ENCODE measurements at places on chromosomes 4 and X. TPM values are rescaled to one million over a fixed set of nuclear protein-coding genes. Genes with fewer than 3 reads are reported as not detected.

GRCh38 chr4:185504098-185505047 is 30.9 kb downstream of the PDLIM3 start:
- no peaks in the 10 kb centered on the region for H3K27me3 ChIP-seq
- no peaks in the 10 kb centered on the region for H3K36me3 ChIP-seq
- no peaks in the 10 kb centered on the region for H3K4me1 ChIP-seq
- H3K4me3 ChIP-seq: no peak overlapping the region
- no peak overlapping the region for H3K27ac ChIP-seq

- H3K27me3 ChIP-seq: no peaks in the 10 kb centered on the region
- H3K4me1 ChIP-seq: no peaks in the 10 kb centered on the region
- no peak overlapping the region for H3K27ac ChIP-seq
- no peak overlapping the region for H3K4me3 ChIP-seq
These were observed 31.4 kb upstream of the PJA1 start for GRCh38 chrX:69196666-69197065.

GRCh38 chr4:185265942-185266341 is 56.5 kb downstream of the SNX25 start:
- H3K4me1 ChIP-seq: peaks cover 25% of the 10 kb centered on the region
- peak overlapping the region; percentile 21 for H3K4me3 ChIP-seq
- H3K27ac ChIP-seq: peak overlapping the region; percentile 8
- no peaks in the 10 kb centered on the region for H3K36me3 ChIP-seq
- H3K27me3 ChIP-seq: no peaks in the 10 kb centered on the region
- peak; percentile 72 for DNase-seq

- no peak overlapping the region for H3K27ac ChIP-seq
- no peak for DNase-seq
- no peak overlapping the region for H3K4me3 ChIP-seq
- peaks cover 34% of the 10 kb centered on the region for H3K36me3 ChIP-seq
- H3K4me1 ChIP-seq: no peaks in the 10 kb centered on the region
These were observed 45.6 kb downstream of the TMEM154 start for GRCh38 chr4:152634110-152634760.

GRCh38 chrX:115535421-115535820 is 25.6 kb upstream of the PLS3 start:
- no peaks in the 10 kb centered on the region for H3K4me1 ChIP-seq
- no peaks in the 10 kb centered on the region for H3K36me3 ChIP-seq
- no peaks in the 10 kb centered on the region for H3K27me3 ChIP-seq
- no peak overlapping the region for H3K4me3 ChIP-seq
- H3K27ac ChIP-seq: no peak overlapping the region
- no peak for DNase-seq

- peaks cover 8% of the 10 kb centered on the region for H3K36me3 ChIP-seq
- no peak for DNase-seq
- peaks cover 30% of the 10 kb centered on the region for H3K4me1 ChIP-seq
- H3K4me3 ChIP-seq: peak overlapping the region; percentile 38
- H3K27me3 ChIP-seq: no peaks in the 10 kb centered on the region
- no peak overlapping the region for H3K27ac ChIP-seq
These were observed 1.7 kb upstream of the GTPBP6 start for GRCh38 chrX:320126-320783.

DNA sequence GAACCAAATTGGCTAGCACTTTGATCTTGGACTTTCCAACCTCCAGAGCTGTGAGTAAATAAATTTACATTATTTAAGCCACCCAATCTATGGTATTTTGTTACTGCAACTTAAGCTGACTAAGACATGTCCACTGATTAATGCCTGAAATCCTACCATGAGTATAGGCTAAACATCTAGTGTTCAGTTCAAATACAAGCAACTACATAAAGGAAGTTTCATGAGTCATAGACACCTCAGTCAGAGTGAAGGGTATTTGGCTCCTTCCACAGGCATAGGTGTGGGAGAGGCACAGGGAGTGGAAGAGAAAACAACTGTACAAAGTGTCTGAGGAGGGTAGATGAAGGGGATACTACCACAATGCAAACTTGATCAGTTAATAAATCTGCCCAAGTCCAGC is 35.5 kb upstream of the PCDH19 start:
- no peaks in the 10 kb centered on the region for H3K27me3 ChIP-seq
- no peaks in the 10 kb centered on the region for H3K4me1 ChIP-seq
- DNase-seq: no peak

HSPA4L gene
- total RNA-seq: not detected

- no peak overlapping the region for H3K27ac ChIP-seq
- H3K27me3 ChIP-seq: no peaks in the 10 kb centered on the region
- no peak for DNase-seq
- no peaks in the 10 kb centered on the region for H3K4me1 ChIP-seq
- H3K36me3 ChIP-seq: peaks cover 87% of the 10 kb centered on the region
These were observed 64.5 kb downstream of the CENPC start for GRCh38 chr4:67480810-67481209.

- peak; percentile 11 for DNase-seq
- no peaks in the 10 kb centered on the region for H3K36me3 ChIP-seq
- no peak overlapping the region for H3K4me3 ChIP-seq
- H3K4me1 ChIP-seq: no peaks in the 10 kb centered on the region
These were observed 57.6 kb downstream of the PROM1 start for GRCh38 chr4:16026160-16026761.

- no peaks in the 10 kb centered on the region for H3K36me3 ChIP-seq
- H3K27ac ChIP-seq: no peak overlapping the region
- no peak for DNase-seq
- no peaks in the 10 kb centered on the region for H3K27me3 ChIP-seq
- H3K4me1 ChIP-seq: no peaks in the 10 kb centered on the region
These were observed 9.8 kb upstream of the ACOT9 start for GRCh38 chrX:23752740-23753415.

EGF gene
- total RNA-seq: 2.1 TPM

DNA sequence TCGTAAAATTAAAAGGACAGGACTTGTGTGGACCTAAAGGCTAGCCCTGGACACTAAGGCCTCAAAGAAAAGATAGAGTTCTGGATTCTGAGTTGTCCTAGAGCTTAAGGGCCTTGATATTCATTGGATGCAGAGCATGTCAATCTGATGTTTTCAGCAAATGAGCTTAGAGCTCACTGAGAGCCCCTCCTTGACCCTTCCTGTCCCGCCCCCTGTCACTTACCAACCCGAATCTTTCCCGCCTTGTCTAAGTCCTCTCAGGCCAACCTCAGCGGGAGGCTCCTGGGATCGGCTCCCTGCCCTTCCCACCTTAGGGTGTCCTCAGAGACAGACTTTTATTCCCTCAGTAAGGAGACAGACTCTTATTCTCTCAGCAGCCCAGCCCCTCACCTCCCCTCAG is at the start of gene CT47C1:
Gene CT47C1 (plus strand): TSS at position 250 of the 400 bp plus-strand sequence. CDS start 233 bp downstream, outside the sequence.
- H3K27me3 ChIP-seq: peaks cover 4% of the 10 kb centered on the region
- no peak within 1 kb of the TSS for H3K27ac ChIP-seq
- no peaks in the 10 kb centered on the region for H3K36me3 ChIP-seq
- H3K4me3 ChIP-seq: no peak within 1 kb of the TSS

WNK3 gene
- total RNA-seq: not detected

- no peak for DNase-seq
- H3K27ac ChIP-seq: no peak overlapping the region
- no peaks in the 10 kb centered on the region for H3K4me1 ChIP-seq
These were observed 292.3 kb downstream of the SMARCA1 start for GRCh38 chrX:129230850-129231512.

DNA sequence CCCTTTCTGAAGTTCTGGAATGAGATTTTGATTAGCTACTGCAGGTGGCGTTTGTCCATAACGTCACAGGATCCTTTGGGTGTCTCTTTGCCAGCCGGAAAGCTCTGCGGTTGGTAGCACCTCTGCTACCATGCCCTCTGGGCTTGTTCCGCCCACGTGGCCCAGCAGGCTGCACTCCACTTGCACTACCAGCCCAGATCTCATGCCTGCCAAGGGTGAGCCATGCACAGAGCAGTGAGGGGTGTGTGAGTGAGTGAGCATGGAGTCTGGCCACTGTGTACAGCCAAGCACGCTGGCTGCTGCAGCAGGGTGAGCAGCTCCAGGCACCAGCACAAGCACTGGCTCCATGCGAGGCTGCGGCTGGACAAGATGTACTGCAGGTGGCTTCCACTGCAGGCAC is 6.6 kb upstream of the HNRNPD start:
- no peaks in the 10 kb centered on the region for H3K27me3 ChIP-seq
- peaks cover 8% of the 10 kb centered on the region for H3K4me1 ChIP-seq
- H3K4me3 ChIP-seq: no peak overlapping the region
- no peak overlapping the region for H3K27ac ChIP-seq

- no peak for DNase-seq
- no peaks in the 10 kb centered on the region for H3K36me3 ChIP-seq
- no peak overlapping the region for H3K4me3 ChIP-seq
- H3K27me3 ChIP-seq: no peaks in the 10 kb centered on the region
These were observed 246.3 kb downstream of the BANK1 start for GRCh38 chr4:102036619-102037376.

IBSP gene
- total RNA-seq: not detected

DNA sequence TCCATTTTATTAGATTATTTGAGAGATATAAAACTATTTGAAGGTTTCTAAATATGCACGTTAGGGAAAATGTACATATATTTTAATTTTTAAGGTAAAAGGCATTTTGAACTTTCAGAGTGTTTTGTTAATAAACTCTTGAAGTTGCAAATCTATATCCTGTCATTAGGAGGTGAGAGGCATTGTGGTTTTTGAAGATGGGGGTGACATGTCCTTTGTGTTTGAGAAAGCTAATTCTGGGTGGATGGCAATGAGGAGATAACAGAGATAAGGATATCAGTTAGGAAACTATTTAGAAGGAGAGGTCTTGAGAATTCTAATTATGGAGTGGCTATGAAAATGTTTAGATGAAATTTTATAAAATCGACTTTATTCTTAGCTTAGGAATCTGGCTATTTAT is 6.1 kb downstream of the STIM2 start:
- H3K4me1 ChIP-seq: peaks cover 68% of the 10 kb centered on the region
- no peaks in the 10 kb centered on the region for H3K36me3 ChIP-seq
- H3K4me3 ChIP-seq: peak overlapping the region; percentile 22
- no peaks in the 10 kb centered on the region for H3K27me3 ChIP-seq
- no peak for DNase-seq

- no peak for DNase-seq
- no peaks in the 10 kb centered on the region for H3K36me3 ChIP-seq
- no peaks in the 10 kb centered on the region for H3K27me3 ChIP-seq
These were observed 341.9 kb downstream of the GPM6A start for GRCh38 chr4:175470131-175470530.

GRCh38 chr4:16050669-16051068 is 33.2 kb downstream of the PROM1 start:
- no peak overlapping the region for H3K4me3 ChIP-seq
- H3K27ac ChIP-seq: no peak overlapping the region
- H3K36me3 ChIP-seq: no peaks in the 10 kb centered on the region
- no peak for DNase-seq

DNA sequence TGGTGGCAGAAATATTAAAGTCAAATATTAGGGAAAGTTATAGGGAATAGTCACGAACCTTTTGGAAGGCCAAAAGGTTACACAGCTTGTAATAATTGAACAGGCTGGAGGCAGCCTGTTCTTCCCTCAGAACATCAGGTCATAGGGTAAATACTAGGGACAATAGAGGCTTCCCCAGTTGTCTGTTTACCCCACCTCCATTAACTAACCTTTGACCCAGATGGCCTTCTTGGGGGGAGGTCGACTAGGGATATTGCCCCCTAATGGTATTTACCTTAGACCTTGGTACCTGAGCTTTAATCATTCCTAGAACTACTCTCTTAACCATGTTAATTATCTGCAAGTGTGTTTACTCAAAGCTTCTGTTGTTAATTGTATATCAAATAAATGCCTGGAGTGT is 26.0 kb downstream of the C4orf17 start:
- H3K4me3 ChIP-seq: no peak overlapping the region
- no peak overlapping the region for H3K27ac ChIP-seq
- peaks cover 5% of the 10 kb centered on the region for H3K27me3 ChIP-seq
- DNase-seq: no peak
- H3K36me3 ChIP-seq: no peaks in the 10 kb centered on the region

DNA sequence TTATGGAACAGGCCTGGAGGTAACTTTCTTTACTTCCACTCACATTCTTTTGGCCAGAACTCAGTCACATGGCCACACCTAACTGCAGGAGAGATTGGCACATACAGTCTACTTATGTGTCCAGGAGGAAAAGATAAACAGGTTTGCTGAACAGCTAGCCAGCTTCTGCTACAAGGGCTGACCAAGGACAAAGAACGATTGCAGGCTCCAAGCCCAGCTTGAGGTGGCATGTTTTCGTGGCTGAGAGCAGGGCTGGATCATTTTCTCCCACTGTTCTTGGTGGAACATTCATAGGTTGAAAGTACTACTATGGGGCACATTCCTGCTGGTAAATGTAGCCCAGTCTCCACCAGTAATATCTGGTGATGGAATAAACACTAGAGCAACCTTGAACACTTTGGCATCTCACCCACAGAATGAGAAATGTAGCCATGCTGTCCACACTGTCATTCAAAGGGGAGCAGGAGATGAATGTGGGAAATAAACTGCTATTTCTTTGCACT is 28.2 kb downstream of the NHS start:
- H3K27me3 ChIP-seq: no peaks in the 10 kb centered on the region
- no peak overlapping the region for H3K27ac ChIP-seq
- no peak for DNase-seq
- no peaks in the 10 kb centered on the region for H3K36me3 ChIP-seq
- H3K4me1 ChIP-seq: no peaks in the 10 kb centered on the region

EVC2 gene
- total RNA-seq: 3.2 TPM

- no peaks in the 10 kb centered on the region for H3K27me3 ChIP-seq
- H3K4me1 ChIP-seq: no peaks in the 10 kb centered on the region
- no peaks in the 10 kb centered on the region for H3K36me3 ChIP-seq
- no peak overlapping the region for H3K4me3 ChIP-seq
- no peak for DNase-seq
- no peak overlapping the region for H3K27ac ChIP-seq
These were observed 1293.4 kb downstream of the ARAP2 start for GRCh38 chr4:34950926-34951325.

DNA sequence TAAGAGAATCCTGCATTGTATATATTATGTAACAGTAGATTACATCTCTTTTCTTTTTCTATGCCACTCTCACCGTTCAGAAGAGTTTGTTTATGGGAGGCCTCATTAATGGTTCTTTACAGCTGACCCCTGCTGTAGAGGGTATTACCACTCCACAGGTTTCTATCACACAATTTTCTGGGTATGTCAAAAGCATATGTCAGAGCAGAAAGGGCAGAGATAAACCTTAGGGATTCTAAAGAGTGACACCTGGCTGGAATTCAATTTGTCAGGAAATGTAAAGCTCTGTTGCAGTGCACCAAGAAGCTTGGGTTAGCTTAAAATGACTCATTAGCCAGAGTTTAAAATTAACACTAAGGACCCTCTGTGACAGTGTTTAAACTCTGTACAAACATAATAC is 658.7 kb downstream of the PCDH18 start:
- H3K36me3 ChIP-seq: no peaks in the 10 kb centered on the region
- H3K27ac ChIP-seq: no peak overlapping the region
- H3K4me1 ChIP-seq: no peaks in the 10 kb centered on the region
- no peak for DNase-seq
- H3K4me3 ChIP-seq: no peak overlapping the region

- H3K4me1 ChIP-seq: no peaks in the 10 kb centered on the region
- H3K36me3 ChIP-seq: no peaks in the 10 kb centered on the region
- H3K27me3 ChIP-seq: no peaks in the 10 kb centered on the region
- no peak overlapping the region for H3K4me3 ChIP-seq
- H3K27ac ChIP-seq: no peak overlapping the region
These were observed 240.2 kb upstream of the ADAMTS3 start for GRCh38 chr4:72809208-72809607.

GRCh38 chr4:66565801-66566200 is 895.5 kb upstream of the EPHA5 start:
- H3K36me3 ChIP-seq: no peaks in the 10 kb centered on the region
- H3K27me3 ChIP-seq: no peaks in the 10 kb centered on the region
- H3K27ac ChIP-seq: no peak overlapping the region
- DNase-seq: no peak
- no peaks in the 10 kb centered on the region for H3K4me1 ChIP-seq
- H3K4me3 ChIP-seq: no peak overlapping the region
